ENCODE measurements at places on chromosomes 11 and 22.
A peak's percentile ranks its signal among the peaks of the same experiment; 100 is the strongest.

DNA sequence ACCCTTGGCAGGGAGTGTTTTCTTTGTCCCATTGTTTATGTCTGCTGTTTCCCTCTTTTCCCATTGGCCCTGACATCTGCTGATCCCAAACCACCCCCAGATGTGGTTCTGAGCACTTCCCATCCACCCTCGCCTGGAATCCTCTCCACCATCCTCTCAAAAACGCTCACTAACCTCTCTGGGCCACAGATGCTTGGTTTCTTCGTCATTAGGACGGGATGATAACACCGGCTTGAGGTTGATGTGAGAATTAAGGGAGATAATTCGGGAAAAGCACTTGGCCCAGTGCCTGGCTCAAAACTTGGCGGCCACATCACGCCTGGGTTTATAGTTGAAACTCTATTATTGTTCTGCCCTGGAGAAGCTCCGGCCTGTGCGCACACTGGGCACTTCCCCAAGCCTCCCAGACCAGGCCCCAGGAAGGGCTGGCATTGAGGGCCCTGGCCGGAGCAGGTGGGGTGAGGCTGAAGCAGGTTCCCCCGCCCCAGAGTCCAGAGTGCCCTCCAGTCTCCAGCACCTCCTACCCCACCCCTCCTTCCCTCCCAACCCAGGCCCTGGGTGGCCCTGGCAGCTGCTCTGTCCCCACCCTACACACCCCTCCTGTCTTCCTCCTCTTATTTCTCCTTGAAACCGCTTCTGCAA is 63.7 kb downstream of the CYTH4 start:
- DNase-seq = no peak

GRCh38 chr11:59659981-59660380 is 8.9 kb downstream of the PATL1 start:
- no peak for DNase-seq

- no peak for DNase-seq
Observed at GRCh38 chr11:18367431-18367830, 26.9 kb upstream of the LDHA start.

DNA sequence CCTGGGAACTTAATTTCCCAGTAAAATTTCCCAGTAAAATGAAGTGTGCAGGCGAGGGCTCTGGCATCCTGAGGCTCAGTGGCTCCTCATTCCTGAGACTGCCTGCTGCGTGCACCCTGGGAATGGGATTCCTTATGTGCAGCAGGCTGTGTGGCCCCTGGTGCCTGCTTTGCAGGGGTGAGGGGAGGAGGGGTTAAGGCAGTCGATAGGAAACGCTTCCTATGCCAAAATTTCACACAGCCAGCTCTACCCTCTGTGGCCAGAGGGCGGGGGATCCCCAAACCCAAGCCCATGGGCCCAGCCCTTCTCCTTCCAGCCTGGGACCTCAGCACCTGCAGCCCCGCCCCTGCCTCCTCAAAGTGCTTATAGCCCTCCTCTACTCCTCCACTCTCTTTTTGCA is 12.1 kb upstream of the BAIAP2L2 start:
- no peak for DNase-seq

GRCh38 chr11:65899356-65900124 is 648 bp downstream of the FOSL1 start:
- peak; percentile 45 for DNase-seq

DNA sequence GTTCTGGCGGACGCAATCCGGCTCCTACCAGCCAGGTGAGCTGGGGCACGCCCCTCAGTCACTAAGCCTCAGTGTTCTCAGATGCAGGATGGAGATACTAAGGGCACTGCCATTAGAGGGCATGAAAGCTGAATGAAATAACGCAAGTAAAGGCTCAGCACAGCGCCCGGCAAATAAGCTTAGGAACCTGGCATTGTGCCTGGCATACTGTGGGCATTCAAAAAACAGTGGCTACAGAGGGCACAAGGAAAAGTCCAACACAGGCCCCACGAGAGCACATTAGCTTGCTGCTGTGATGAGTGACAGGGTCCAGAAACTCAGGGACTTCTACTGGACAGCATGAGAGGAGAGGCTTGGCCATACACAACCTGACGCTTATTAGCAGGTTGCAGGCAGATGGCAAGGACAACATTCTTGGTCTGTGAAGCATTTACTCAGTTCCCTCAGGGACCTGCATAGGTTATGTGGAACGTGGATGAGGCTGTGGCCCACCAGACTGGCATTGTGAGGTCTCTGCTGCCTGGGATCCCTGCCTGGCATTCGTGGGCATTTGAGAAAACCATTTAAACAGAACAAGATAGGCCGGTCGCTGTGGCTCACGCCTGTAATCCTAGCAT is 12.2 kb downstream of the TXN2 start:
- DNase-seq = no peak

Data from neural progenitor cell (in vitro differentiated cells).